Stimulated activated CD8-positive, alpha-beta memory T cell treated with anti-CD3 and anti-CD28 coated beads, Interleukin-7, amount 100 ng/mL, for 48 hours (primary cell): ENCODE measurements at places on chromosomes 4 and X.

DNA sequence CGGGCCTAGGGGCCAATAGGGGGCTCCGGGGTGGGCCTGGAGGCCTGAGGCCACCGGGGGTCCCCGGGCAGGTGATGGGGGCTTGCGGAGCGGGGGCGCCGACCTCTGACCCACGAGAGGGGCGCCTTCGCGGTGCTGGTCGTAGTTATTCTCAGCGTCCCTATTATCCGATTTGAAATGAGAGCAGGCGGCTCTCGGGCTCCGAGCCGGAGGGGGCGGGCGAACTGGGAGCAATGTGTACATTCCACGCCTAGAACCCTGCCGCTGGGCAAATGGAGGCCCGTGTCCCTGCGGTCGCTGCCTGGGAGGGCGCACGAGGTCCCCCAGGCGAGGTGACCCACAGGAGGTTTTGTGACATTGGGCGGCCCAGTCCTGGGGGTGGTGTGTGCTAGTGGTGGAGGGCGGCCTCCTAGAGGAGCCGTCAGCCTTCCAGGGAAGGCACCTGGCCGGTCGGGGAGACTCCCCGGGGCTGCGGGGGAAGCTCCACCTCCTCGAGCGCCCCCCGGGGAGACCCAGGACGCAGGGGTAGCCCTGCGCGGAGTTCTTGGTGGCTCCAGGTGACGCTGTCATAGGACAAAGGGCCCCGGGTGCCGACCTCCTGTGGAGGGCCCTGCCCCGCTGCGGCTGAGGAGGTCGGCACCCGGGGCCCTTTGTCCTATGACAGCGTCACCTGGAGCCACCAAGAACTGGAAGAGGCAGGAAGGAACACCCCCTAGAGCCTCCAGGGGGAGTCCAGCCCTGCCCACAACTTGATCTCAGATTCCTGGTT, 102.6 kb upstream of the PRKX start:
- peak; percentile 20 for DNase-seq

DNA sequence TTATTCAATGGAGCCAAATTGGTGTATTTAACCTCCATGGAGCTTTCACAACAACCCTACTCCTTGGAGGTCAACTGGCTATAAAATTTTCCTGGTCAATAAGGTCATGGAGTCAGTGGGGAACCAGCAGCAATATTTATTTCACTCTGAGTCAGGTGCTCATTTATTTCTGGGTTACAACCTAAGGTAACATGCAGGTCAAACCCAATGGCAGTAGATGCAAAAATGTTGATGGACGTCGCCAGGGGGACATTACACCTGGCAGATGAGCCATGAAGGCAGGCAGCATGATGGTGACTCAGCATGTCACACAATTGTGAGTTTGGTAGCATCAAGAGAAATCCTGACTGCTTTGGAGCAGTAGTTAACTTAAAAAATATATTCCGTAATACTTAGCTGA, 514.1 kb downstream of the IL15 start:
- no peak for DNase-seq

- DNase-seq = no peak
Measured at GRCh38 chrX:20140420-20140819, 1.2 kb downstream of the EIF1AX start.

DNA sequence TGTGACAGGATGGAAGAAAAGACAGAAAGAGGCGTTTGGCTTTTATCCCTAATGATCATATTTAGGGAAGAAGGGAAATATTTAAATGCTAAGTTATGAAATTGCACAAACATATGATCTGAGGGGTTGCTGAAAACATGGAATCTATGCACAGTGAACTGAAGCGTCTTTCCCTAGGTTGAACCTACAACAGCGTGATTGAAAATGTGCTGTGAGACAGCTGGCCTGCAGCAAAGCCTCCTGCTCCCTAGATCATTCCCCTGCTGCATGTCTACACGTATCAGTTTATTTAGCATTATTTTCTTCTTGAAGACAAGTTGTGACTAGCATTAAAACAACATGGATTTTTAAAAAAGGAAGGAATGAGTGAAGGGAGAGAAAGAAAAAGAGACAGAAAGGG, 272.5 kb upstream of the TRAM1L1 start:
- DNase-seq = no peak

GRCh38 chr4:150072906-150073714, 5.1 kb upstream of the DCLK2 start:
- no peak for DNase-seq

- no peak for DNase-seq
Measured at GRCh38 chr4:143531788-143532491, 18.4 kb downstream of the SMARCA5 start.

DNA sequence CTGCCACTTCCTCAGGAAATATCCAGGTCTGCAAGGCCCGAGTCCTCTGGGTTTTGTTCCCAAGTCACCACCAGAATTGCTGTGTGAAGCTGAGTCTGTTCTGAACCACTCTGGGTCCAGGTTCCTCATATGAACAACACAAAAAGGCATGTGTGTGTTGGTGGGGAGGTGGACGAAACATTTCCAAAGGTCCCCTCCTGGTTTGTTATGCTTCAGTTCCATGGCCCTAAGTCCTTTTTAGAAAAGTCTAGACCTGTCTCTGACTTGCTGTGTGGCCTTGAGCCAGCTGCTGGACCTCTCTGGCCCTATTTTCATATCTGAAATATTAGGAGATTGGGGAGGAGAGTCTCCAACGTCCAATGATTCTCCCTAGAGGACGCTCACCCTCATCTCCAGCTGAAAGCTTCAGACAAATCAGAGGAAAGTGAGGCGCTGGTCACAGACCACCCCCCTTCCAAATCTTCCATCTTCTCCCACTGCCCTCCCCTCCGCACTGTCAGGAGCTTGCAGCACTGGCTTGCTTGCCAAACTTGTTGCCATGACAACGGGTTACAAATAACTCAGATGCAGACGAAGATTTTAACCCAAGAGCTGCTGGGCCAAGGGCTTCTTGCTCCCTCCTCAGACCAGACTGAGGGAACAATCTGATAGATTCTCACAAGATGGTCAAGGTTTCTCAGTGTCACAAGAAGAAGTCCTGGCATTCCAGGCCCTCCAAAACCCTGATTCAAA, 64.5 kb downstream of the SMC1A start:
- DNase-seq = no peak

GRCh38 chrX:65677954-65678469, 10.6 kb downstream of the MSN start:
- no peak for DNase-seq

GRCh38 chr4:26420438-26420837, 69.8 kb downstream of the CCKAR start:
- no peak for DNase-seq

GRCh38 chrX:15014281-15014680, 141.1 kb downstream of the MOSPD2 start:
- DNase-seq = no peak

- DNase-seq = no peak
Measured at GRCh38 chr4:167469436-167469835, 235.1 kb upstream of the SPOCK3 start.
